Stimulated activated CD4-positive, alpha-beta T cell treated with anti-CD3 and anti-CD28 coated beads, Interleukin-12 subunit alpha, Interleukin-12 subunit beta, amount 100 ng/mL, for 4 hours (primary cell): ENCODE measurements at places on chromosomes 16 and 17.
A peak's percentile ranks its signal among the peaks of the same experiment; 100 is the strongest.

- DNase-seq = no peak
Observed at GRCh38 chr16:680967-681745, 946 bp downstream of the STUB1 start.

- DNase-seq = no peak
Observed at GRCh38 chr16:51538707-51539498, 387.8 kb upstream of the SALL1 start.

DNA sequence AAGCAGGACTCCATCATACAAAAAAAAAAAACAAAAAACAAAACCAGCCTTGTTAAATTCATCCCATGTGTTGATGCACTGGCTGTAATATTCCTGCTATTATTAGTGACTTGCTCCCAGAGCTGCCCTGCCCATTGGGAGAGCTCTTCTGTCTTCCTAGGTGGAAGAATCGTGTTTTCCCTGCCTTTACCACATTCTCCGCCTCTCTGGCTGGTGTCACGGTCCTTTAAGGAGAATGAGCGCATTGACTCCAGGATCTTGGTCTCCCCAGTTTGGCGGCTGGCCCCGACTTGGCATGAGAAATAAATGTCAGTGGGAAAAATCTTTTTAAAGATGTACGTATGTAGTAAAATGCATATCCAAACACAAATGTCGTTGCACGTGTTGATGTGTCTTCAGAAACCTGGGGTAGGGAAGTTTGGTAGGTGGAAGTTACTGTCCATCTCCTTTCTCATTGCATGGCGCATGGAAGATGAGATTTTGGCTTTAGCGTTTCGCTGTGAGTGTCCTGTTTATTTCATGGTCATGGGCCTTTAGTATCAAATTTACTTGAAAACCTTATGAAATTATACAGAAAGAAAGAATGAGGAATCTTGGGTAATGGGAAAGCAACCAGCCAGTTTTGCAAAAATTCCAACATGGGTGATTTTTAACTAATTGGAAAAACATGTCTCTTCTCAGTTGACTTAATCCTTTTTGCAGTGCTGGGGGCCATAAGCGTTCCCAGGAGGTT lies 15.5 kb downstream of the RMI2 start:
- no peak for DNase-seq

- no peak for DNase-seq
Observed at GRCh38 chr16:72921620-72922019, 126.3 kb downstream of the ZFHX3 start.

GRCh38 chr16:80997139-80997798 lies 9.4 kb downstream of the CMC2 start:
- no peak for DNase-seq

DNA sequence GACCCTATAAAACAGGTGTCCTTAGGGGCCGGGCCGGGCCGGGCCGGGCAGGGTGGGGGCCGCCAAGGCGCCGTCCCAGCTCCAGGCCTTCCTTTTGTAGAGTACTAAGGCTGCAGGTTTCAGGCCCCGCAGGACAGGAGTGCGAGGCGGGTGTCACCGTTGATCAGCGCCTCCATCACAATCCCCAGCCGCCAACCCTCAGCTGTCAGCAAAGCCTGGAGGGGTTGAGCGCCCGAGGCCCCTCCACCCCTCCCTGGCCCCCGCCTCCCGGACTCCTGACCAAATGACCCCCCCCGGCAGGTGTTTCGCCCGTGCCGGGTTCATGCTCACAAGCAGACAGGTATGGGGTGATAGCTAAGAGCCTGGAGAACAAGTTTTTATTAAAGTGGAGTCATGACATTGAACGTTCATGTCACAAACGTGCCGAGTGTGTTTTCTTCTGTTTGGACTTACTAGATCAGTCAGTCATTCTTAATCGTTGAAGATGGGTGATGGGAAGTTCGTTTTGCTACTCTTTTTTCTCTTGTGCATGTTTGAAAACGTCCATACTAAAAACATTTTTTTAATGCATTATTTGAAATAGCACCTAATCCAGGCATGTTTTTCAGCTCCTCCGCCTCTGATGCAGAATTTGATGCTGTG lies 534 bp downstream of the ARL2BP start:
- DNase-seq = no peak

DNA sequence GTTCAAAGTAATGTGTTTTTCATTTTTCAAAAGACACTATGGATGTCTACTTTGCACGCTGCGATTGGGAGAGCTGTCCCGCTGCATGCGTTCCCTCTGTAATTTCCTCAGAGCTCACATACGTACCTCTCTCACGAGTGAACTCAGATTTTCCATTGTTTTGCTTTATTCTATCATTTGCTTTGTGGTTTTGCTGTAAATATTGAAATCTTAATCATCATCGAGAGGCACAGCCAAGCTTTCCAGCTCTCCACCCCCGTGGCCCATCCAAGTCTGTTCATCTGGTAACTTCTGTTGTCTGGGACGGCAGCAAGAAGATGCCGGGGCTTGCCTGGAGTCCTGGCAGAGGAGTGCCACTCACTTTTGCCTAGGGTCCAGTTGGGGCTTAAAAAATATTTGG lies 21.1 kb downstream of the TMC6 start:
- DNase-seq = no peak

- no peak for DNase-seq
Observed at GRCh38 chr16:52099382-52099781, 447.6 kb downstream of the TOX3 start.

- DNase-seq = no peak
Observed at GRCh38 chr17:37475731-37476420, 13.8 kb upstream of the DUSP14 start.

DNA sequence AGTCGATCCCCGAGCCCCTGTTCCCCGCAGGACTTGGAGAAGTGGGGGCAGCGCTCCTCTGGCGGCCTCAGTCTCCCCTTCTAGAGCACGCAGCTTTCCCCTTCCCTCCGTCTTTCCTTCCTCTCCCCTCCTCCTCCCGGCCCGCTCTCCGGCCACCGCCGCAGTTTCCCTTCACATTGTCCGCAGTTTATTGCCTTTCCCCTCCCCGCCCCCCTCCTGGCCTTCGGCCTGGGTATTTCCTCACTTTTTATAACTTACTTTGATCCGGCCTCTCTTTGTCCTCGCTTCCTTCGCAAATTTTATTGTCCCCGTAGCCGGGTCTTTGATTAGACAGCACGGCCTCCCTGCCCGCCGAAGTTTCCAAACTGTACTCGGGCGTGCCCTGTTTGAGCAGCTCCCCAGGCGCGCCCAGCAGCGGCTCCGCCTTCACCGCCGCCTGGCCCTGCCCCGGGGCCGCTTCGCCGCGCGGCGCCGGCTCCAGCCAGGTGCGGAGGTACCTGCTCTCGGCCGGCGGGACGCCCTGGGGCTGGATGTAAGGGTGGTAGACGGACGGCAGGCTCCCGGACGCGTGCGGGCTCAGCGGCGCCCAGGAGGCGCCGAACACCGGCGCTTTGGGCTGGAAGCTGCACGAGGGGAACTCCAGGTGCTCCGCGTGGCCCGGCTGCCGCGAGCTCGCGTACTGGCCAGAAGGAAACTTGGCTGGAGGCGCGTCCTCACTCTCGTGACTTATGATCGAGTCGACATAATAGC lies 488 bp downstream of the HOXB9 start:
- DNase-seq = peak; percentile 50
